ENCODE measurements at places on chromosomes 7 and 10. TPM values are rescaled to one million over a fixed set of nuclear protein-coding genes. Genes with fewer than 3 reads are reported as not detected.

Gene CLDN3
- polyA plus RNA-seq: 167 TPM

Gene HOXA11
- not detected for polyA plus RNA-seq

Gene OGDHL
- polyA plus RNA-seq: 20.0 TPM

Gene ECHS1
- 126 TPM for polyA plus RNA-seq

Gene STK31
- 0.52 TPM for polyA plus RNA-seq

- no peak for DNase-seq
These were observed 18.5 kb upstream of the DLX6 start for GRCh38 chr7:96986901-96987300.

DNA sequence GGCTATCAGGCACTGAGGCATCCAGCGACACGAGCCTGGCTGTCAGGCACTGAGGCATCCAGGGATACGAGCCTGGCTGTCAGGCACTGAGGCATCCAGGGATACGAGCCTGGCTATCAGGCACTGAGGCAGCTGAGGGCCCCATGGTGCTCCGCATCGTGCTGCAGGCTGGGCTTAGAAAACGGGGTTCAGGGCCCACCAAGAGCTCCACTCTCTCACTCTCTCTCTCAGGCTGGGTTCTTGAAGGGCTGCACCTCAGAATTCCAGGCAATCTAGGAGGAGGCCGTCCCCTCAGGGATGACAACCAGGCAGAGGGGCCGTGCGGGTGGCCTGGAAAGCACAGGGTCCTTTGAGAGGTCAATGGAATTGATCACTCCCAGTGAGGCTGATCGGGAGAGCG, 69.0 kb downstream of the CFAP46 start:
- DNase-seq: no peak

DNA sequence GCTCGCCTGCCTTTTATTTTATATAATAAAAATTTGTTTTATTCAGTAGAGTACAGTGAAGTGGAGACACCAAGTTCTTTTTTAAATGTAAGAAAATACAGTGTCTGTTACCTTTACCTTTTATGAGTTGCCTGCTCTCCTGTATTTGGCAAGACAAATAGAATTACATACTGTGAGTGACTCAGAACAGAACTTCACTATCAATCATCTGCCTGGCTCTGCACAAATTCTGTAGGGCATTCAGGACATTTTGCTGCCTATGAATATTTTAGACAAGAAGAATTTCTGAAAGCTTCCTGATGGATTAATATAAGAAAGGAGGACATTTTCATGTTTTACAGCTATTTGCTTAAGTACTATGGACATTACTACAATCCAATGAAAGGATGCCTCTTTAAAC, 135.4 kb upstream of the PHF14 start:
- DNase-seq: no peak

- no peak for DNase-seq
These were observed 4.9 kb upstream of the DNTT start for GRCh38 chr10:96299383-96299782.

DNA sequence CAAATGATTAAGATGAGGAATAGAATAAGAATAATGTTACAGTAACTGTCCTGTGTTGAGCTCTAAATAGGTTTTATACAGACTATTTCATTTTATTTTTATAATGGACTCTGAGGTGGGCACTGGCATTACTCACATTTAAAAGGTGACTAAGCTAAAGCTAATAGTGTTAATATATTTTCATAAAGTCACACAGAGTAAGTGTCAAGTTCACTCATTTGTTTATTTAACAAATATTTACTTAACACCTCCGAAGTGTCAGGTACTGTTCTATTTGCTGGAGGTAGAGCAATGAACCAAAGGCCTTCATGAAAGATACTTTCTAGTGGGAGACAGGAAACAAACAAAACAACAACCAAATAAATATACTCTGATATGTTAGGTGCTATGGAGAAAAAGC, 44.0 kb downstream of the ASB4 start:
- DNase-seq: no peak

GRCh38 chr10:4279655-4280054, 494.6 kb upstream of the KLF6 start:
- no peak for DNase-seq

DNA sequence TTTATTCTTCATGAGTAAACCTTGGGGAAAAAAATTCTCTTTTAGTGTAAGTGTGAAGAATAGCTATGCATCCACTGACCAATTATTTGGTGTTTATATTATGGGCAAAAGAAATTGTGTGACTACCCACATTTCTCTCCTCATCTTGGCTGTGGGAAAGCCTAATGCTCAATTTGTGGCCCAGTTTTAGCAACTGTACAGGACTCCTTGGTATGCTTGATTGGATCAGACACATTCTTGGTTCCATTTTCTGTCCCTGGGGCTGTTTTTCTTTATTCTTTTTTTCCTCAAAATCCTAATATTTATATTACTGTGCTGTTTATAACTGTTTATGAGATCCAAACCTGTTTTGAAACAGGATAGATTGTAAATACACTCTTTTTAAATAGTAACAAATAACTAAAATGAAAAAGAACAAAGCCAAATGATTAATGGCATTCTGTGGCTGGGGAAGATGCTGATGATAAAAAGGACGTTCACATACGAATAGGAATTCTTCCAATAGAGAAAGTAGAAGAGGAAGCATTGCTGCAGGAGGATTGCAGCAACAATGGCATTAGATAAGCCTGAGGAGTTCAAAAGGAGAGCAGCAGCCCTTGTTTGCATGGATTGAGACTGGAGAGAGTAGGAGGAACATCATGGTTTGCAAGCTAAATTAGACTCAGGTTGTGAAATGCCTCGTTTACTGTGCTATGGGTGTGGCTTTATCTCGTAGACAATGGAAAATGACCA, 580.5 kb downstream of the INHBA start:
- DNase-seq: no peak

DNA sequence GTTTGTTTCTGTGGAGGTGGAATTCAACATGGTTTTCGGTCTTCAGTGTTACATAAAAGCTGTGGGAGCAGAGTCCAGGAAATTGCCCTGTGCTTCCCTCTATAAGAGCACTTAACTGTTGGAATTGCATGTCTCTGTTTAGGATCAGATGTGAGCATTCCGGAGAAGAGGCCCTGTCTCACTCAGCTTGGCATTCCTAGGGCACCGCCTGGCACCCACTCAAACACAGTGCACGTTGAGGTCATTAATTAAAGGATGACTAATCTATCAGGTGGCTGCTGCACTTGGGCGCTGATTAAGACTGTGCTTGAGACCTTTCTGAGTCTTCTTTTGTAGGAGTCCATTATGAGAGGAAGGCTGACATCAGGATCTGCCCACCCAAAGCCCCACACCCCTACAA, 82.8 kb upstream of the VIPR2 start:
- DNase-seq: no peak

DNA sequence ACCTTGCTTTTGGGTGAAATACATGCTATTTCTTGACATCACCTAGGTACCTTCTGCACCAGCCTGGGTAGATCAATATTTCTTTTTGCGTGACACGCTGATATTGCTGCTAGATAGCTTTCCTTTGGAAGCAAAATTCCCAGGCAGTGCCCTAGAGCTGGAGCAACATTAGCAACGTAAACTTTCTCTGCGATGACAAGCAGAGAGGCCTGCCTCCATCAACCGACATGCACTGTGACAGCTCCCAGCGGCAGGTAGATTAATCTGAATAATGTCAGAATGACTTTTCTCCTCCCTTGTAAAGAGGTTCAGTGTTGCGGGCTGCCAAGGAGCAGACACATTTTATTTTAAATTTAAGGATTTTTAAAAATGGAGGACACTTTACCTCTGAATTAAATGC, 307.4 kb downstream of the GALNT17 start:
- no peak for DNase-seq
